Right renal cortex interstitium (tissue), 3 donors: ENCODE measurements at places on chromosomes 3 and 15.

- no peak for DNase-seq
Measured at GRCh38 chr3:142624341-142625152, 28.4 kb downstream of the PLS1 start.

- no peak for DNase-seq
Measured at GRCh38 chr15:68666120-68666811, 87.5 kb downstream of the CORO2B start.

DNA sequence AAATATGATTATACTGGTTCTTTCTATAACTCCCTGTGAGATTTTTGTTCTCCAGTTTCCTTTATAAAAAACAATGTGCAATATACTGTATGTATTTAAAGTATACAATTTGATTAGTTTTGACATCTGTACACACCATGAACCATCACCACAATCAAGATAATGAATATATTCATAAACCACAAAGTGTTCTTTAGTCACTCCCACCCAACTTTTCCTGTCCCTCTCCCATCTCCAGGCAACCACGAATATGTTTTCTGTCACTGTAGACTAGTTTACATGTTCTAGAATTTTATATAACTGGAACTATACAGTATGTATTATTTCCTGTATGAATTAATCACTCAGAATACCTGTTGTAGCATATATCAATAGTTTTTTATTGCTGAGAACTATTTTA, 177.0 kb upstream of the MBNL1 start:
- no peak for DNase-seq

DNA sequence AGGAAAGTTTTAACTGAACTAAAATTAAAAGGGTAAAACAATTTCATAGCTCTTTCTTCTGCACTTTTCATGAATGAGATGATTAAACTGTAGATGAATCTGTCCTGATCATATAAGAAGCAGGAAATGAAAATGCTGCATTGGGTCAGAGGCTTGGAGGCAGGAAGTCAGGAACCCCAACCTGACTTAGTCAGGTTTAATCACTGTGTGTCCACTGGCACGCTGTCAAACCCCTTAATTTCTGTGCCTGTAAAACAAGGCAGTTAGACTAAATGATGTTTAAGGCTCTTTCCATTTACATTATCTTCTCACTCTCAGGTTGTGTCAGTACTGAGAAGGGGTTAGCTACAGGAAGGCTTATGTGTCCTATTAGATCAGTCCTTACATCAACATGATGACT, 193.3 kb upstream of the TTC14 start:
- no peak for DNase-seq
